NCI-H187 treated with DMSO at 0.1 percent for 48 hours (cell line): ENCODE measurements at places on chromosomes 6 and 20.

DNA sequence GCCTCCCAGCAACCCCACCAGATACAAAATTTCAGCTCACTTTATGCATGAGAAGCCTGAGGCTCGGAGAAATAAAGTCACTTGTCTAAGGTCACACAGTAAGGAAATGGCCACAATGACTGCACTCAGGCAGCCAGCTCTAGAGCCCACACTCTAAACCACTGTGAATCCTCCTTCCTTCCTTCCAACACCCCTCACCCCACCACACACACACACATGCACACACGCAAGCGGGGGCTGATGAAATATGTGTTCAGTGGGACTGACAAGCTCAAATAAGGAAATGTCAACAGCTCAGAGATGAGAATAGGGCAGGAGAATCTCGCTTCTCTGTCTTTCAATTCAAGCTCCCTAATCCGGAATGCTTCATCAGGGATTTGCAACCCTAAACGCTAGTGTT, 6.0 kb upstream of the BPIFA1 start:
- no peak for DNase-seq

GRCh38 chr6:63418741-63419140, 99.0 kb upstream of the LGSN start:
- no peak for DNase-seq

- DNase-seq, result no peak
These were observed 193.0 kb downstream of the BTBD3 start for GRCh38 chr20:12110711-12111110.

GRCh38 chr6:116447496-116448011, 13.6 kb upstream of the CALHM6 start:
- no peak for DNase-seq

- DNase-seq, result no peak
These were observed 33.5 kb downstream of the PLG start for GRCh38 chr6:160735523-160735922.

GRCh38 chr20:58321205-58321604, 11.7 kb downstream of the RAB22A start:
- DNase-seq, result no peak
